ENCODE measurements at places on chromosomes 2 and 18. TPM values are rescaled to one million over a fixed set of nuclear protein-coding genes. Genes with fewer than 3 reads are reported as not detected.

Gene FBXO48
- total RNA-seq = 0.80 TPM

DNA sequence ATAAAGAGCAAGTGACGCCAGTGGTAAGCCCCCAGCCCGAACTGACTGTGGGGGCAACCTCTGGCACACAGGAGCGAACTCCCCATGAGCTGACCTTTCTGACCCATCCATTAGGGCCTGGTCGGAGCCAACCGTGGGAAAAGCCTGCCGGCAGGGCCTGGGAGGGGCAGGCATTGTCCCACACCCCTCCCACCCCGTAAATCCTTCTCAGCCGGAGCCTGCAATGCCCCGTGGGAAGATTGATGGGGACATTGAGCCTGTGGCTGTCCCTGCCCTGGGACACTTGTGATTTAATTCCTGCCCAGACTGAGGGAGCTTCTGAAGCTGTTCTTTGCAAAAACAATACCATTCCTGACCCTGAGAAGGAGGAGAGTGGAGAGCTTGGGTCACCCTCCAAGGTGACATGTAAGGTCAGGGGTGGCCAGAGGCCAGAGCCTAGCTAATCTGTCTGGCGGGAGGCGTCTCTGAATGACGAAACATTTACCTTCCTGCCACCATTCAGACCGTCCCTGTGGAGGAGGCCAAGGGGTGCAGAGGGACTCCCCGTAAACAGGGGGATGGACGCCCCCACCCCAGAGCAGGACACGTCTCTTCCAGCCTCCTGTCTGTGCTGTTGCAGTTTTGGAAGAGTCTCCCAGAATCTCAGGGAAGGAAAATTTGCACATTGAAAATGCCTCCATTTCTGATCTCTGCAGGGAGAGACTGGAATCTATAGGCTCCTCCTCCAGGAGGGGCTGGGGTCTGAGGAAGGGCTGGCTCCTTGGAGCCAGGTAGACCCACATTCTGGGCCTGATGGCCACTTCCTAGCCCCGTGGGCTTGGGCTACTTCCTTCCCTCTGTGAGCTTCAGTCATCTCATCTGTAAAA is 51.2 kb upstream of the HS6ST1 start:
- no peak for DNase-seq

DNA sequence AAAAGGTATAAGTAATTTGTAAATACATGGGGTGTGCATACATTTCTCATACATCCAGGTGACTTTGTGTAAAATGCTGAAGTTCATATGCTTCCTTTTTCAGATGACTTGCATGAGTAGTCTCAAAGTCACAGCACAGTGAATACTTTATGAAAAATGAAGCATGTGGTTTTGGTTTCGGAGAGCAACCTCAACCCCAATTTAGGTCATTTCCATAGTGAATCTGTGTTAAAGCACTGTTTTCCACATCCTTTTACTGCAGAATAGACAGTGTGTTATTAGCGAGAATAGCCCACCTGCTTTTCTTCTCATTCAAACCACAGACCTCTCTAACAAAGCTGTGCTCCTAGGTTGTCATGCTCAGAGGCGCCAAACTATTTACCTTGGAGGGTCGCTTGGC is 204.4 kb upstream of the RASGRP3 start:
- DNase-seq = no peak

Gene KLF7
- 10.7 TPM for total RNA-seq

DNA sequence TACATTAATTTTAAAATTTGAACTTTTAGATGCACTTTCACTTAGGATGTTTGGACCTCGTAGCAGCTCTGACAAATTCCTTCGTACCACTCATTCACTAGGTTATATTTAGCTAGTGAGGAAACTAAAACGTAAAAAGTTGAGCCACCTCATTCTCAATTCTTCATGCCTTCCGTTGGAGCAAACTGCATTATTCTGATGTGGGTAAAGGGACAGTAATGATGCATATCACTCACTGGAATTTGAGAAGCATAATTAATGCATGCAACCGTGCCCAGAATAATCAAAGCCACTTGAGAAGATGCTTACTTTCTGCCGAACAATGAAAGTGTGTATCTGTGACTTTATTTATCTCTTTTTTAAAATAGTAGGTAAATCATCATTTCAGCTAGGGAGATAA is 2.2 kb downstream of the CNOT9 start:
- DNase-seq = no peak

DNA sequence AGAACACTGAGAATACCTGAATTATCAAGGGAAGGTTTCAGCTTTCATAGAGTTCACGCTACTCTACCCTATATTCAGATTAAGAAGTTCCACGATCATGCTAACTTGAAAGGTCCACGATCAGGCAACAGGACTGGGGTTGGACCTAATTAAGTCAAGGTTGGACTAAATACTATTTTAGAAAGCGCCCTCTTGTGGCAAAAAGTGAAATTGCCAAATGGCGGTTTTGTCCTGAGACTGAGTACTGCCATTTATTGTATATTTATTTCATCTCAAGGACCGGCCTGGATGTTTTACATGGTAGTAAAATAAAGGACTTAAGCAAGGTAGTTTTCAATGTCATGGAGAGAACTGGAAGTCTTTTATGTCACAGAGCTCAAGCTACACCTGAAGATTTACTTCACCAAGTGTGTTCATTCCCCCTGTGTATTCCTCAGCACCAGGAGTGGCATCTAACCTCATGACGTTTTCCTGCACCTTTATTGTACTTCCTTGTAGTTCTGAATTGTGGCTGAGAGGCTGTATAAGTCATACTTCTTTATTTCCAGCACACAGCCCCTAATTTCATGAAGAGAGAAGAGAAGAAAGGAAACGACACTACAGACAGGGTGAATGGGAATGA is 56.8 kb downstream of the SRD5A2 start:
- peak; percentile 37 for DNase-seq

GRCh38 chr2:198417836-198418235 is 613.4 kb downstream of the PLCL1 start:
- no peak for DNase-seq

- DNase-seq = no peak
Observed at GRCh38 chr2:80288576-80288975, 16.0 kb downstream of the LRRTM1 start.

Gene MYO3B
- not detected for total RNA-seq

DNA sequence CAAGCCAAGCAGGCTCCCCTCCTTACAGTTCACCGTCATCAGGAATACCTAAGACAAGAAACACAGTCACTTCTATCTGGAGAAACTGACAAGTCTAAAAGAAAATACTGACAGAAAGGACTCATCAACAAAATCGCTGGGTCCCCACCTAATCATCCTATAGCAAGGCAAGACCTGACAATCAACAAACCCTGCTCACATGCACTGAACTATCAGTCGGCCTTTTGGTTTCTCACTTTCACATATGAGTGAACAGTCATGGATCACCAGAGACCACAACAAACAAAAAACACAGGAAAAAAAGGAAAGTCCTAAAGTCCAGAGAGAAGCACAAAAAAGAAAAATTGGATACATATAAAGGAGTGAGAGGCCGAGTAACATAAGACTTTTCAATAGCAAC is 70.4 kb downstream of the SEMA4F start:
- no peak for DNase-seq

Gene RAB6C
- not detected for total RNA-seq

DNA sequence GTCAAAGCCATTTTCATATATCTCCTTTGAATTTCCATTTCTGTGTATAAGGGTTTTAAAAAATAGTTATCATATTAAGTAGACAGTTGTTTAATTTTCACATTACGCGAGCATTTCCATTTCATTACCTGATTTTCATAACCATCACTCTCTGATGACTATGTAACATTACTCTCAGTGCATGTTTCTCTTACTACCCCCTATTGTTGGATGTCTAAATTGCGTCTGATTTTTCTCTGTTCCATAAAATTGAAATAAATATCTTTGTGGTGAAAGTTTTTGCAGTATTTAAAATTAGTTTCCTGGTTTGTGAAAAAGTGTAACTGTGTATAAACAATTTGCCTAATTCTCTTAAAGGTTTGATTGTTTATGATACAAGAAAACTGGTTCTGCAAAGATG is 123.8 kb downstream of the MYO1B start:
- no peak for DNase-seq

Gene EGR4
- total RNA-seq = not detected

- no peak for DNase-seq
Observed at GRCh38 chr2:160916300-160916699, 243.9 kb upstream of the TANK start.

Gene CHAC2
- 17.2 TPM for total RNA-seq

GRCh38 chr2:61887717-61888266 is 664 bp downstream of the CCT4 start:
- peak; percentile 10 for DNase-seq

Gene VIL1
- total RNA-seq = 0.06 TPM

- no peak for DNase-seq
Observed at GRCh38 chr2:134174711-134175110, 79.2 kb upstream of the MGAT5 start.

DNA sequence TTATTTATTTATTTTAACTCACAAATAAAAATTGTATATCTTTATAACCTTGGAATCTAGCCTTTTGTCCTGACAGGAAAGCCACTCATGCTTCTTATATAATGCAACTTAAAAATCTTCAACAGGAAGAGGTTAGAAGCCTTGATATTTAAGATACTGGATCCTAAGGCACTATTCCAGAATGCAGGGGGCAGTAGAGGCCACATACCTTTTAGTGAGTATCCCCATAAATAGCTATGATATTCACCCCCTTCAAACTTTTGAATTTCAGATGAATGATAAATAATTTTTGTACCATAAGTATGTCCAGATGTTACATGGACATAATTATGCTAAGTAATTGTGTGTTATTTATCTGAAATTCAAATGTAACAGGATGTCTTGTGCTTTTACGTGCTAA is 592.7 kb upstream of the VRK2 start:
- no peak for DNase-seq

GRCh38 chr18:48702346-48703027 is 163.7 kb downstream of the CTIF start:
- DNase-seq = no peak

- DNase-seq = no peak
Observed at GRCh38 chr2:26251893-26252292, 7.2 kb downstream of the HADHB start.

DNA sequence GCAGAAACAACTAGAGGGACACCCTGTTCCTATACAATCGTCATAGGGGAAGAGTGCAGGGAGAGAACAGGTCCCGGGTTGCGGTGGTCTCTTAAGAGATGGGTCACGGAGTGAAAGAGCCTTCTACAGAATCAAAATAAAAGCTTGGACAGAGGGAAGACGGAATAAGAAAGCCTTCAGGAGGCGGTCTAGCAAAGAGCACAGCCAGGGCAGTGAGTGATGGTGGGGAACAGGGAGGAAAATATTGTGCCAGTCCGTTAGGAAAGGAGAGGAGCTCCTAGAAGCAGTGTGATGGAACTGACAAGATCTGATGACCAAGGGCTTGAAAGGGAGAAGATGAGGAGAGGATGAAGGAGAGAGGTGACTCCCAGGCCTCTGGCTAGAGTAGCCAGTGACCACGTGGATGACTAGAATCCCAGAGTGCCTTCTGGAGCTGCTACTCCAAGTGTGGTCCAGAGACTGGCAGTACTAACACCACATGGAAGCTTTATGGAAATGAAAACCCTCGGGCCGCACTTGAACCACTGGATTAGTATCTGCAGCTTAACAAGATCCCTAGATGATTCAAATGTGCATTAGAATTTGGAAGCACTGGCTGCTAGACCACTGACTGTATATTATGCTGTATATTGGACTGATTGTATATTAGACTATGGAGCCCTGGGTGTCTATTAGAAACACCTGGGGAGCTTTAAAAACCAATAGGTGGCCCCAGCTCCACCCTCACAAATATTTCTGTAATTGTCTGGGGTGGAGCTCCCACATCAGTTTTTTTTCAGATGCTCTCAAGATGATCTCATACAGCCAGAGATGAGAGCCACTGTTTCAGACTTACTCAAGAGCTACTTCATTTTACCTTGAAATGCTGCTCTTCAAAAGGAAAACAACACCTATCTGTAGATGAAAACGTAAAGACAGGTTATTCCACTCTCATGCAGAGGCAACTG is 1.1 kb upstream of the EVA1A start:
- DNase-seq = peak; percentile 54

Gene RPRM
- total RNA-seq = 0.40 TPM

DNA sequence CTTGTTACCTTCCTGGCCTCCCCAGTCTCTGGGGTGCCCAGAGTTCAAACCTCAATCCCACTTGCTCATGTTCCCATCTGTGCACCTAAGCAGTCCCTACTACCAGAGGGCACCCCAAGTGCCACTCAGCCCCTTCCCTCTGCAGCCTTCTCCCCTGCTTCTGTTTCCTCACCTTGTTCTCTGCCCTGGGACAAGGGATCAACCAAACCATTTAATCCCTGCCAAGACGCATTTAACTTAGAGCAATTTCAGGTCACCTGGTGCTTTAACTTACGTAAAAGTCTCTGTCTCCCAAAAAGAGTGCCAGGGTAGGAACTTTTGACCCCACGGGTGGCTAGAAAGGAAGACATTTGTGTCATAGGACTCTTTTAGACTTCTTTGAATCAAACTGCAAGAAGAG is 67.2 kb downstream of the SRD5A2 start:
- no peak for DNase-seq

GRCh38 chr2:28349546-28350165 is 43.0 kb upstream of the FOSL2 start:
- DNase-seq = no peak

Gene IL1R2
- total RNA-seq = not detected

GRCh38 chr2:11679486-11680181 is 9.6 kb upstream of the NTSR2 start:
- no peak for DNase-seq

Gene TRIM43
- total RNA-seq = not detected

DNA sequence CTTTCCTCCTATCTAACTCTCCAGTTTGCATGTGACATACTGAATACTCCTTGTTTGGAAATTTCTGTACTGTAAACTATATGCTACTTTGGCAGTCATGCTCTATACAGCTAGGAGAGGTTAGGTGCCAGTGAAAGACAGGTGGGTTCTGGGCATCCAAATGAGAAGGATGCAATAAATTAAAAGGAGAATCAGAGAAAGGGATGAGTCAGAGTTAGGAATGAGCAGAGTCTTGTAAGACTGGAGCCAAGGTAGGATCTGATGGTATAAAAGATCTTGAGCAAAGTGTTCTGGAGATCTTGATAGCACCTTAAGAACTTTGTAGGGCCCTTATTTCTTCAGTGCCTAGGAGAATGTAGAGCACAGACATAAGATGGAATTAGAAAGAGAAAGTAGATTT is 58.7 kb upstream of the STAM2 start:
- DNase-seq = no peak

GRCh38 chr2:102698369-102699111 is 63.3 kb upstream of the TMEM182 start:
- peak; percentile 49 for DNase-seq

DNA sequence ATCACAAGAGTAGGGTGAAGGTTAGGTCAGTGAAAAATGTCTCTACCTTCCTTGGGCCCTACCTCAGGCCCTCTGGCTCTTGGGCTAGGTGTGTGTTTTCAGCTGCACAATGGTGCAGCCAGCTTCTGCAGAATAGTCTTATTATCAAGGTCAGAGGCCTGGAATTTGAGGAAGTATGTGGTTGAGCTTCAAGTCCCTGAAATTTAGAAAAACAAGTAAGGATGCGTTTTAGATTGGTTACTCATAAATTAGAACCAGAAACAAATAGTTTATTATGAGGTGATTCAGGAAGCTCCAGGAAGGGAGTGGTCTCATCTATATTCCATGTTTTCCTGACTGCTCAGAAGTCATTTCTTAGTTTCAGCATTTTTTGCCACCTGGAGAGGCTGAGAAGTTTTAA is 204.2 kb upstream of the CELF4 start:
- DNase-seq = no peak

Gene GAREM1
- 1.5 TPM for total RNA-seq

Gene CLEC4F
- total RNA-seq = not detected

Data from Daoy (cell line).